ENCODE measurements at places on chromosomes 1 and 21.
A peak's percentile ranks its signal among the peaks of the same experiment; 100 is the strongest.

- DNase-seq = no peak
These were observed 6.9 kb upstream of the GPR153 start for GRCh38 chr1:6267686-6268322.

GRCh38 chr1:6984536-6984935 is 199.3 kb downstream of the CAMTA1 start:
- no peak for DNase-seq

GRCh38 chr1:175823406-175823805 is 80.0 kb upstream of the TNR start:
- DNase-seq = no peak

DNA sequence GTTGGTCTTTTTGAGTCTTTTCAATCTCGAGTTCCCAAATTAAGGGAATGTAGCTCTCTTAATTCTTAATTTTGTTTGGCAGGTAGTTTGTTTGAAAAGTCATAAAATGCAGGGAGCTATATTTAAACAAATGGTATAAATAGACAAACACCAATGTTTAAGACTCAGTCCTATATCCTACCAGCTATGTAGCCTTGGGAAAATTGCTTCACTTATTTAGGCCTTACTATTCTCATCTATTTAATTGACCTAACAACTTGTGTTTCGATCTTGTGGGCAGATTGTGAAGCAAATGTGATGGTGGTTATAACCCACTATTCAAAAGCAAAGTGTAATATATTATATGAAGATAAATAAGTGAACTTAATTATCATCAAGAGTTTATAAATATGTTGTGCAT is 167.3 kb upstream of the KCTD3 start:
- DNase-seq = no peak

GRCh38 chr1:178262120-178262500 is 168.2 kb downstream of the RASAL2 start:
- DNase-seq = peak; percentile 64

DNA sequence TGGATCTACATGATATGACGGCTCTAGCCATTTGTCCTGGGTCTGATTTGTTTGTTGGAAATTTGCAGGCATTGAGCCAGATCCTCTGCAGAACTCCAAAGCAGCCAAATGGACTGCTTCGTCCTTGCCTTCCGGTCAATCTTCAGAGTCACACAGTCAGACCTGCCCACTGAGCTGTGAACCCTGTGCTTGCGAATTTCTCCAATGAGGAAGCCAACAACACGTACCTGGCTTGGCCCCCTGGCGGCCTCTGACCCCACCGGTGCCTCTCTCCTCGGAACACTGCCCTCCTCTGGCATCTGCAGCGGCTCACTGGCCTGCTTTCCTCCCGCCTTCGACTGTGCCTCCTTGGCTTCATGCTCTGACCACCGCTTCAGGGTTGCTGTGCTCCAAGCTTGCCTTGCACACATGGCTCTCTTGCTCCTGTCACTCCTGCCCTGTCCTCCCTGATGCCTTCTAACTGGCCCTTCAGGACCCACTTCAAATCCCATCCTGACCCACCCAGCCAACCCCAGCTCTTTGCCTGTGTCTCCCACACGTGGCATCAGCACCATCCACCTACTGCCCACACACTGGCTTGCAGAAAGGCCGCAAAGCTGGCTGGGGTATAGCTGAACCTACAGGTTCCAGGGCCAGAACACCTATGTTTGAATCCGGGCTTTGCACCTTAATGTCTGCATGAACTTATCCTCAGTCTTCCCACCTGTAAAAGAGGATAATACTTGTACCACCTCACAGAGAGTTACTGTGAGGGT is 128.2 kb downstream of the KCNN3 start:
- no peak for DNase-seq

GRCh38 chr1:26767714-26768113 is 20.0 kb upstream of the PIGV start:
- no peak for DNase-seq

GRCh38 chr21:31529406-31529805 is 130.1 kb upstream of the SOD1 start:
- DNase-seq = no peak

Measured in ACHN (cell line).